ENCODE measurements at places on chromosomes 5 and 9. TPM values are rescaled to one million over a fixed set of nuclear protein-coding genes. Genes with fewer than 3 reads are reported as not detected.

GRCh38 chr5:179796877-179797608 is 3.3 kb downstream of the LTC4S start:
- H3K36me3 ChIP-seq, result peaks cover 26% of the 10 kb centered on the region
- H3K4me1 ChIP-seq, result peaks cover 32% of the 10 kb centered on the region
- no peak for DNase-seq
- H3K27me3 ChIP-seq, result peaks cover 3% of the 10 kb centered on the region
- no peak overlapping the region for H3K4me3 ChIP-seq

- DNase-seq, result no peak
- no peaks in the 10 kb centered on the region for H3K27me3 ChIP-seq
- no peak overlapping the region for H3K27ac ChIP-seq
Observed at GRCh38 chr5:131230406-131230805, 33.4 kb upstream of the CDC42SE2 start.

Gene ADRB2
- total RNA-seq, result 2.2 TPM

GRCh38 chr5:73160239-73160671 is 12.7 kb upstream of the TMEM174 start:
- H3K36me3 ChIP-seq, result no peaks in the 10 kb centered on the region
- no peak overlapping the region for H3K27ac ChIP-seq
- H3K4me1 ChIP-seq, result no peaks in the 10 kb centered on the region
- peak; percentile 17 for DNase-seq

DNA sequence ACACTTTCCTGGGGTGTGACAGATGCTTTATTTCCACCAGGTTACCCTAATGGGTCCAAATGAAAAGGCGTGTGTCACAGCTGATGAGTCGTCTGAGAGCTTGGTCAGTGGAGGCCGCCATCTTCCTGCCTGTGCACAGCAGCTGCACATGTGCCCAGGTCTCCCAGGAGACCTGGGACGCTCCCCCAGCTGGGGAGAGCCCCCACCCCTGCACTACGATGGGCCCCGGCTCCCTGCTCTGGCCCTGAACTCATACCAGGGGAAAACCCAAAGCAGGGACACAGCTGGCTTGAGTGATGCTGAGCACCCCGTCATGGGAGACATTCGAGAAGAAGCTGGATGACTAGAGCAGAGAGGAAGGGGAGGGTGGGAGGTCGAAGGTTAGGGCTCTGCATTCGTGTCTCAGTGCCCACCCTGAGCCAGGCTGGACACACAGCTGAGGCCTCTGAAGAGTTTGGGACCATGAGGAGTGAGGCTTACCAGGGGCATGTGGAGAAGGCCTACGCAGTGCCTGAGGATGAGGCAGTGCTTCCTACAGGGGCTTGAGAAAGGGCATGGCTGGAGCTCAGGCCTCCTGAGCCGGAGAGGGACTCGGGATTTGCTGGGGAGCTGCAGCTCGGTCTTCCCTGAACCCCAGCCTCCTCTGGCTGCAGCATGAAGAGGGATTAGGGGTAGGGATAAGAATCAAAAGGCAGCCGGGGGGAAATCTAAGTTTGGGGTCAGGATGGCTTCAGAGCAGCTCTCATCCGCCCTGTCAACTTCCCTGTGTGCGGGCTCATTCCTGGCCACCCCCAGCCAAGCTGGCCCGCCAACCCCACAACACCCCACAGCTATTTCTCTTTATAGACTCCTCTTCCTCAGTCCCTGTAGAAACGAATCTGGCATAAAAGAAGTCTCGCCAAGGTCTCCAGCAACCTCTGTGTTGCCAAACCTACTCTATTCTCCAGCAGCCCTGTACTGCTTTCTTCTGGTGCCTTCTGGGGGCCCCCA is 42.2 kb upstream of the RNU6ATAC start:
- H3K27me3 ChIP-seq, result no peaks in the 10 kb centered on the region
- H3K27ac ChIP-seq, result no peak overlapping the region
- no peak for DNase-seq
- H3K36me3 ChIP-seq, result no peaks in the 10 kb centered on the region
- H3K4me3 ChIP-seq, result no peak overlapping the region

DNA sequence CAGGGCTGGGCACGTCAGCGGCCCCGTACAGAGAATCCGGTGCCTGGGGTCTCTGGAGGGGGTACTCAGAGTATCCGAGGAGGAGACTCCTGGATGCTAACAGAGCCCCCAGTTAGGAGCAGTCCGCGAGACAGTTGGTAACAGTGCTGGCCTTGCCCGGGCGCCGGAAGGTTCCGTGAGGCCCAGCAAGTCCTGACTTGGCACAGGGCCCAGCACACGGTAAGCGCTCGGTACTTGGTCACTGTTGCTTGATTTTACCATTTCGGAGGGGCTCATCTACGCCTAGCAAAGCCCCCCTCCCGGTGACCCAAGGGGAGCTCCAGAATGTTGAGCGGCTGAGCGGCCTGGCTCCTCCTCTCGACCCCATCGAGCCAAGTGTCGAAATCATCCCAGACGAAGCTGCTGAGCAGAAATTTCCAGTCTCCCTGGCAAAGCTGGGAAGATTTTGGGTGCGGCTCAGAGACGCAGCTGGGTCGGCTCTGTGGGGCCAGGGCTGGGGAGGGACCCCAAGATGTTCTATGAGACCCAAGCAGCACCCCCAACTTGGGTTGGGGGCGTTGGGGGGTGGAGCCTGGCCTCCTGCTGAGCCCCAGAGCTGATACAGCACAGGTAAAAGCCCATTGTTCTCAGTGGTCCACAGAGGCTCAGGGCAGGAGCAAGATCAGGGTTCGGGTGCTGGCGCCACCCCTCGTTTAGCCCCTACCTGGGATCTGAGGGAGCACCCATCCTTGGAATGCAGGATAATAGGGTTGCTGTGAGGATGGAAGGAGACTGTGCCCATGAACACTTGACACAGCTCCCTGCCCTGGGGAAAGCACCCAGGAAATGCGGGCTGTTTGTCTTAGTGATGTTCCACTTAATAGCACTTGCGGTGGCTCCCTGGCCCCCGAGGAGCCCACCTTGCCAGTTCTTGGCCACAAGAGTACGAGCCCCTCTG is 137.2 kb downstream of the C9orf50 start:
- no peak for DNase-seq
- peak overlapping the region; percentile 48 for H3K4me3 ChIP-seq
- peak overlapping the region; percentile 90 for H3K27ac ChIP-seq
- no peaks in the 10 kb centered on the region for H3K36me3 ChIP-seq
- H3K4me1 ChIP-seq, result peaks cover 3% of the 10 kb centered on the region

Gene ANKRD34B
- 0.05 TPM for total RNA-seq

Gene EMB
- 95.2 TPM for total RNA-seq

Gene UGT3A2
- 6.8 TPM for total RNA-seq

DNA sequence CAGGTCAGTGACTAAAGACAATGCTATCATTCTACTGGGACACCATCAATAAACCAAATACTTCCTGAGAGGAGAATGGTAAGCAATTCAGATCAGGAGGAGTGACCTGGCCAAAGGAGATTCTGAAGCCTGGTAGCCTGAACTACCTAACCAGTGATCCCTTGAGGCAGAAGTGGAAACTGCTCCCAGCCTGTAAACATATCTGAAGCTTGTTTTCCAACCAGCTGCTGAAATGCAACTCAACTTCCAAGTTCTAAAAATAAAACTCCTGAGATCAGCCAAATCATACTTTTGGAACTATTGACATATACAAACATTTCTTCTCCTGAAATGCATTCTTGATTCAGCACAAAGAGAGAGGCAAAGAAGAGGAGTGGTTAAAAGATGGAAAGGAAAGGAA is 204.1 kb downstream of the EBF1 start:
- no peaks in the 10 kb centered on the region for H3K36me3 ChIP-seq
- H3K4me1 ChIP-seq, result no peaks in the 10 kb centered on the region
- H3K27ac ChIP-seq, result no peak overlapping the region
- no peaks in the 10 kb centered on the region for H3K27me3 ChIP-seq
- no peak for DNase-seq
- H3K4me3 ChIP-seq, result no peak overlapping the region

DNA sequence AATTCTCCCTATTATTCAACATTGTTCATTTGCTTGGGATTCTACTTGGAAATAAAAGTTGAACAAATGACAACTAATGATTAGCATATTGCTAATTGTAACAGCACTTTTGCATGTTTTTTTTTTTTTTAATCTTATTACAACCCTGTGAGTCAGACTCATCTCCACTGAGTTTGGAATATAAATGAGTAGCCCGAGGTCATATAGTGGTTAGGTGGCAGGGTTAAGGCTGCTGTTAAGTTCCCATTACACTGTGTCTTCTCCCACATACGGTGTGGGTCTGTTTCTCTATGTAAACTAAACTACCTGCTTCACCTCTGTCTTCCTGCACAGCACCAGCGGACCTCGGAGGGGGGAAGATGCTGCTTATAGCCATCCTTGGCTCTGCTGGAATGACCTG is 92.4 kb downstream of the EQTN start:
- H3K27me3 ChIP-seq, result no peaks in the 10 kb centered on the region
- no peak overlapping the region for H3K27ac ChIP-seq
- no peaks in the 10 kb centered on the region for H3K36me3 ChIP-seq
- no peak overlapping the region for H3K4me3 ChIP-seq

DNA sequence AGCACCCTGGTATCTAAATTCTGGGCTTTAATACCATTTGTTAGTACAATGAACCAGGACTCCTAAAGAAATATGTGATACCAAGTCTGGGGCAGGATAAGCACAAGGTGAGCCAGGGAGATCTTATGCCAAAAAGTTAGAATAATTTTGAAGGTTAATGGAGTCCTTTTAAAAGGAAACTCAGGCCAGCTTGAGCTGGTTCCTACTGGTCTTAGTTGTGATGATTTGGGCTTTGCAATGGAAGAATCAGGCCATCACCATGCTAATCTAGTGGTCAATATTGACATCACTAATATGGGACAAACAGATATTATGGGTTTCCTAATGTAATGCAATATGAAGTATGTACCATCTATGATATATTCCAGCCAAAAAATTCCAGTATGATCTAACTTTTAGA is 7.5 kb upstream of the SPATA9 start:
- H3K36me3 ChIP-seq, result no peaks in the 10 kb centered on the region
- H3K4me1 ChIP-seq, result no peaks in the 10 kb centered on the region
- H3K27ac ChIP-seq, result no peak overlapping the region
- no peak overlapping the region for H3K4me3 ChIP-seq

Measured in thymus (tissue), 14 donors.